ENCODE measurements at places on chromosomes 4 and X. TPM values are rescaled to one million over a fixed set of nuclear protein-coding genes. Genes with fewer than 3 reads are reported as not detected.

Gene UBA1
- 214 TPM for total RNA-seq

Gene SLC2A9
- total RNA-seq: 0.78 TPM

Gene PJA1
- total RNA-seq: 15.6 TPM

Gene NSUN7
- total RNA-seq: under 0.01 TPM

Gene SNX12
- 48.9 TPM for total RNA-seq

Gene ADGRG2
- 11.9 TPM for total RNA-seq

Gene VEGFC
- total RNA-seq: 11.8 TPM

Gene CLIC2
- total RNA-seq: 15.1 TPM

Data from subcutaneous preadipocyte (primary cell).